Posterior vena cava (tissue), 2 donors: ENCODE measurements at places on chromosomes 3 and 15. TPM values are rescaled to one million over a fixed set of nuclear protein-coding genes. Genes with fewer than 3 reads are reported as not detected.

The HTD2 gene
- total RNA-seq, result 5.9 TPM

DNA sequence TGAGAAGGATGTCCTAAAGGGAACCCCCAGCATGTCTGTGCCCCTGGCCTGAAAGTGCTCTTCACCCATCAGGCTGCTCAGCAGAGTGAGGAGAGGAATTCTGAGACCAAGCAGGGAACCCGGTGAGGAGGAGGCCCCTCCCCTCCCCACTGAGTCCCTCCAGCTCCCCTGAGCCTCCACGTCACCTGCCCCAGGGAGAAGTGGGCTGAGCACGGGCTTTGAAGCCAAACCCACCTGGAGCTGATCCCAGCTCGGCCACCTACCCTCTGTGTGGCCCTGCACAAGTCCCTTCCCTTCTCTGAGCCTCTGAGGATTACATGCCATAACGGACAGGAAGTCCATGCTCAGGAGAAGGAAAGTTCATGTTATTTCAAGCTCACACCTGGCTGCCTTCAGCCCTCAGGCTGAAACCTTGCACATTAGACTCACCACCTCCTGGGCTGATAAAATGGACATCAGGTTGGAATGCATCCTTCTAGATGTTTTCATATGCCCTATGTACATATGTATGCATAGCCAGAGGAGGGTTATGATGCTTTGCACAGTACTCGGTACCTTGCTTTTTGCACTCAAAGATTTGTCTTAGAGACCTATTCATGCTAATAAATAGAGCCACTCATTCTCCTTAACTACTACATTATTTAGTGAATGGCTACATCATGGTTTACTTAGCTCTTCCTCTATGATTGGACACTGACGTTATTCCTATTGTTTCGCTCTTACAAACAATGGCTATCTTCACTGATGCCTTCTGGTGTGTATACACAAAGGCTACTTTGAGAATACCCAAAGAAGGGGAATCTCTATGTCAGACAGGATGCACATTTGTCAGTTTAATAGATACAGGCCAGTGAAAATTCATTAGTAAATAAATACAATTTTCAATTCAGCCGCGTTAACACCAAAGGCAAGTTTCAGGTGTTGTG is 31.6 kb upstream of the GATA2 start:
- no peak for DNase-seq

DNA sequence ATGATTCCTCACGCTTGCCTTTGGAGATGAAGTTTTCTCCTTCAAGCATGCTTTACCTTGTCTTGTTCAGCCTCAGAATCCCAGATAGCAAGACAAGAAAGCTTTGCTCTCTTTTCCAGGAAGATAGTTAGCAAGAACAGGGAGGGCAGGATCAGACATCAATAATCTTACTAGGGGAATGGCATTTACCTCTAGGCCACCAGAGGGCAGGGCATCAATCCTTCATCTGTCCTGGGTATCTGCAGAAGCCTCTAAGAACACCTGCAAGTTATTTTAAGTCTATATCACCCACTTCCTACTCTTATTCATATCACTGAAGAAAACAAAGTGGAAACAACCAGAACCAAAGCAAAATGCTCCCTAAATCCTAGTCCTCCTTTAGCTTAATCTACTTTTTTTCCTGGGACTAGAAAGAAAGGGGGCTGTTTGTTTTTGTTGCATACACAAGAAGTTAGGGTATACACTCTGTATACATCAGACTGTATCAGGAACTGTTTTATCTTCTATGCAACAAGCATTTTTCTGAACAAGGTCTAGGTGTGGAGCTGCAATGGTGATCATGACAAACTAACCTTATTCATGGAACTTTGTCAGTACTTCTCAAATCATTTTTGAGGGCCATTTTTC is 862.5 kb downstream of the CADM2 start:
- no peak for DNase-seq

The FRMD4B gene
- total RNA-seq, result 34.9 TPM

The KIF23 gene
- 3.3 TPM for total RNA-seq

The MME gene
- 1.1 TPM for total RNA-seq

The GPR27 gene
- total RNA-seq, result 6.5 TPM

GRCh38 chr15:33395846-33396245 is 85.1 kb downstream of the RYR3 start:
- DNase-seq, result no peak

The POPDC2 gene
- total RNA-seq, result 7.0 TPM

GRCh38 chr3:188165596-188165995 is 11.6 kb downstream of the LPP start:
- no peak for DNase-seq

GRCh38 chr3:128383316-128384235 is 83.1 kb downstream of the DNAJB8 start:
- peak; percentile 87 for DNase-seq

- no peak for DNase-seq
These were observed 56.8 kb upstream of the PEX5L start for GRCh38 chr3:180093535-180093934.

The SPATA12 gene
- total RNA-seq, result not detected

DNA sequence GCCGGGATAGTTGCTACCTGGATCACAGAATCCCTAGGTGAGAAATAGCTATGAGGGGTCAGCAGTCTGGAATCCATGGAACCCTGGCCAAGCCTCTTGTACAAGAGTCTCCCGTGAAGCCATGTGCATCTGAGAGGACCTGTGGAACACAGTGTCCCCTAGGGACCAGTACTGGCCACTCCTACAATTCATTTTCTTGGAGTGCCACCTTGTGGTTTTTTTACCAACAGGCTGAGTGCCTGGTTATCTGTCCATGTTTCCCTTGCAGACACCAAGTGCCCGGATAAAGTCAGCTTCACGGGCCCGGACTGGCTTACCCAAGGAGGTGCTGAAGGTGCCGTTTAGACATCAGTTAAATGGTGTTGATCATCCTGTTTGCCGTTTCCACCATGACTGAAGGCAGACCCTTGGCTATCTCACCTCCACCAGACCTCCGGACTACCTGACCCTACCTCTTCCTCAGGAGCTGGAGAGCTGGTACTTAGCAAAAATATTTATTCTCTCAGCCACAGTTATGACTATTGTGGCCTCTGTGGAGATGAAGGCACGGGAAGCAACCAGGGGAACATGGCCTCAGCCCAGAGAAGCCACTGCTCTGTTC is 93.9 kb downstream of the RBPMS2 start:
- no peak for DNase-seq
